ENCODE measurements at places on chromosomes 2 and 18.

DNA sequence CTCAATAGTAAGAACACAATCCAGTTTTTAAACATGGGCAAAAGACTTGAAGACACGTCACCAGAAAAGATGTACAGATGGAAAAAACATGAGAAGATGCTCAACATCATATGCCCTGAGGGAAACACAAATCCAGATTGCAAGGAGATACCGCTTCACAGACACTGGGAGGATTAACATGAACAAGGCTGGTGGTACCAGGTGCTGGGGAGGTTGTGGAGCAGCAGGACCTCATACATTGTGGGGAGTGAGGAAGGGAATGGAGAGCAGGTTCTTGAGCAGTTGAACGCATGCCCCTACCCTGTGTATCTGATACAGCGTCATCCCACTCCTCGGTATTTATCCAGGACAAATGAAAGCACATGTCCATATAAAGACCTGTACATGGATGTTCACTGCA lies 72.1 kb downstream of the ARHGEF4 start:
- DNase-seq, result no peak

- no peak for DNase-seq
Measured at GRCh38 chr2:239157269-239157668, 243.6 kb downstream of the HDAC4 start.

GRCh38 chr2:99841749-99842148 lies 300.6 kb downstream of the AFF3 start:
- DNase-seq, result no peak

DNA sequence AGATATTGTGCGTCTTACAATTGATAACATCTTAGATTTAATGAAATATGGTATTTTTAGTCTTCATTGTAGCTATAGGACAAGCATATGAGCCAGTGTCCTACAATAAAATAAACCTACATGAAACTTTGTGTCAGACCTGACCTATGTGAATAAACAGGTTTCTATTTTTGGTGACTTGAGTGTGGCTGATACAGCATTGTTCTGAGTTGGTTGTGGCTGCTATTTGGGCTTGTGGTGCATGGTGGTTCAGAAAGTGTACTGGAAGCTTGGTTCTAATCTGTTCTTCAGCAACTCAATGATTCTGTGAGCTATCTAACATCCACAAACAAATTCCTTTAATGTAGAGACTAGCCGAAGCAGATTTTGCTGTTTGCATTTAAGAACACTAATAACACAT lies 64.9 kb upstream of the MAP2 start:
- DNase-seq, result no peak

GRCh38 chr2:241391892-241392665 lies 36.0 kb downstream of the FARP2 start:
- no peak for DNase-seq
